ENCODE measurements at places on chromosomes 3 and 15. TPM values are rescaled to one million over a fixed set of nuclear protein-coding genes. Genes with fewer than 3 reads are reported as not detected.

Gene LMAN1L
- 2.2 TPM for polyA plus RNA-seq

Gene PLSCR4
- polyA plus RNA-seq, result 42.5 TPM

Gene MASP1
- 3.6 TPM for polyA plus RNA-seq

Gene LRRC2
- 2.2 TPM for polyA plus RNA-seq

Gene PRTG
- polyA plus RNA-seq, result 14.7 TPM

Gene RAD51
- polyA plus RNA-seq, result 76.1 TPM

Gene STARD9
- polyA plus RNA-seq, result 41.1 TPM

Gene CD86
- polyA plus RNA-seq, result 3.4 TPM

Gene CASR
- 0.30 TPM for polyA plus RNA-seq
